ENCODE measurements at places on chromosomes 1 and 21.

DNA sequence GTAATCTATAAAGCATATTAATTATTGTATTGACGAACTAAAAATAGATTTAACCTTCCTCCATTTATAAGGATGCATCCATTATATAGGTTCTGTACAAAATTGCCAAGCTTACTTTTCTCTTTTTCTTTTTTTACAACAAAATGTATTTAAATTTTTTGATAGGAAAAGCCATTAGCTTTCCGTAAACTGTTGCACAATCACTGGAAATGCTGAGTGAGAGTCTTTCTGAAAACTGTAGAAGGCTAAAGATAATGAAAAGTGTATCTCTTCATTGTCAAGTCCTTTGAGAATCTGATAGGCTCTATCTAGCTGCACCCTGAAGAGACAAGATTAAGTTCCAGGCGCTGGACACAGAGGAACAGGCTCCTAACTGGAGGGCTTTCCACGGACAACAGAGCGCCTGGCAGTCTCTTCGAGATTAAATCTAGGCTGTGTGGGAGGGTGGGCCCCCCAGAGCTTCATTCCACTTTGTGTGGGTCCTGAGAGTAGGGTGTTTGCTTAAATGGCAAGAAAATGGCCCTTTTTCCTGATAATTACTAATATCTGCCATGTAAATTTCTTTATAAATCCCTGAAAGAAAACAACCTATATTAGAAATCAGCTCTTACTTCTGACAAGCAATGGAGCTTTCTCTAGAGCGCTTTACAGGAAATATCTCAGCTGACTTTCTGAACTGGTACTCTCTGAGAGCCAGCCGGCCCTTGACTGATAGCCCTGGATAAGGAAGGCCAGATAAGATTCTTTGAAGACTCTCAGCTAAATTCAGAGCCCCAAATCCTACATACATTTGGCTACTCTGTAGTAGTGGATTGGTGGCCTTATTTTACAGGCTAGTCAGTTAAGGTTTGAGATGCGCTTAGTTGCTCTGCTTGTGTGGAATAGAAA is 108.3 kb downstream of the FMN2 start:
- peak; percentile 18 for DNase-seq

- no peak for DNase-seq
These were observed 17.8 kb downstream of the CASZ1 start for GRCh38 chr1:10778640-10779039.

GRCh38 chr1:9119745-9120144 is 9.2 kb downstream of the GPR157 start:
- DNase-seq: no peak

GRCh38 chr1:231839999-231840398 is 213.4 kb downstream of the DISC1 start:
- no peak for DNase-seq

Measured in hepatocyte (in vitro differentiated cells).